ENCODE measurements at places on chromosomes 11 and 22. TPM values are rescaled to one million over a fixed set of nuclear protein-coding genes. Genes with fewer than 3 reads are reported as not detected.

- no peak for DNase-seq
Observed at GRCh38 chr11:831118-831864, 1.5 kb upstream of the CD151 start.

- DNase-seq = no peak
Observed at GRCh38 chr11:111759778-111760407, 6.3 kb downstream of the PPP2R1B start.

Gene TRIM48
- total RNA-seq = not detected

DNA sequence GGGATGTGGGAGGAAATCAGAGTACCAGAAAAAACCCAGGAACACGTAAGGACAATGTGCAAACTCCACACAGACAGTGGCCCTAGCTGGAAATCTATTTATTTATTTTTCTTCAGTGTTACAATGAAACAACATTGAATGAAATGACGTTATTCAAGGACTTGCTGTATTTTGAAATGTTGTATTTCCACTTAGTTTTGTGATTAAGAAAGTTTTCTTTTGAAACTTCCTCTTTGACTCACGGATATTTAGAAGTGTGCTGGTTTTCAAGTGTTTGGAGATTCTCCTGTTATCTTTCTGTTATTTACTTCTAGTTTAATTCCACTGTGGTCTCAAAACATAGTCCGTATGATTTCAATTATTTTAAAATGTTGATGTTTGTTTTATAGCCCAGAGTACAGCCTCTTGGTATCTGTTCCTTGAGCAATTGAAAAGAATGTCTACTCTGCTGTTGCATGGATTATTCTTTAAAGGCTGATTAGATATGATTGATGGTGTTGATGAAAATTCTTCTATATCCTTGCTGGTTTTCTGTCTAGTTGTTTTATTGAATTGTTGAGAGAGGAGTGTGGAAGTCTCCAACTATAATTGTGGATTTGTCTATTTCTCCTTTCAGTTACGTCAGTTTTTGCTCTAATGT is 141.0 kb downstream of the ARHGAP20 start:
- no peak for DNase-seq

- DNase-seq = no peak
Observed at GRCh38 chr11:6611963-6612212, 128 bp downstream of the TAF10 start.

GRCh38 chr11:73325036-73325981 is 17.2 kb downstream of the ARHGEF17 start:
- no peak for DNase-seq

Gene ANO5
- 6.7 TPM for total RNA-seq

DNA sequence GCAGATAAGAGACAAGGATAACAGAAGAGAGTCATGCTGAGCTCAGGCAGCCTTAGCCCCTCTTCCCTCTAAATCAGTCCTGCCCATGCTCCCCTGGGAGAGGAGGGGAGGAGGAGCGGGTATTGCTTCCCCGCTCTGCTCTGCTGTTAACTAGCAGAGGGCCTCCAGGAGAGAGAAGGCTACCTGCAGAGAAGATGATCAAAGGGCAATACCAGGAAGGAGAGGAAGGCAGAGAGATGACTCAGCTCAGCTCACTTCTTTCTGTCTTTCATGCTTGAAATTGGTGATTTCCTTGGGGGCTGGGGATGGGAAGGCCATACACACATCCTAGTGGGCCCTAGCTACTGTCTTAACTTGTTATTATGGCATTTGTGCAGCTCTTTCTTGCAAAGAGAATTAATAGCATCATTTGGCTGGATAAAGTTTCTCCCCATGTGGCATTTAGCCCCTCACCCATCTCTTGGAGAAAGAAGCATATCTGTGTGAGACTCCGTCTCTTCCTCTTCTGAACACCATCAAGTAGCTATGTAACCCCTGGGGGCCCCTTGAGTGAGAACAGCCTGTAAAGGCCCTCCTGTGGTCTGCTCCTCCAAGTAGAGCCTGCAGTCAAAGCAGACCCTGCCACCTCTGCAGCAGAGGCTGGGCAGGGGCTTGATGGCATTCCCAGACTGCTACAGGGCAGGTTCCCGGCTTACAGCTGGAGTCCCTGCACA is 33.4 kb upstream of the AMOTL1 start:
- peak; percentile 28 for DNase-seq

Gene FAM180B
- not detected for total RNA-seq

DNA sequence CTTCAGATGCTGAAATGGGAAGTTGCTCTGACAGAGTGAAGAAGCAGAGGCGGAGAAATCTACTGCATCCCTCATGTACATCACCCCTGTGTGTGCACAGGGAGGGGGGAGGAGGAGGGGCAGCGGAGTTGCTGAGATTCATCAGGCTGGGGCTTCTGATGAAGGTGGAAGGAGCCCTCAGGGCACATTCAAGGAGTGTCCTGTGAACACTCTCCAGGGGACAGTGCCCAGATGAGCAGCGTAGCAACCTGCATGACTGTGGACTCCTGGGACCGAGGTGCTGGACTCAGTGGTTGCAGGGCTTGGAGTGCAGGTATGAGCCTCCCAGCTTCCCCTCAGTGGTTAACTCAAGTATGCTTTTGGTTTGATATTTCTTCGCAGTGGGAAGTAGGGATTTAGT is 257.8 kb upstream of the B3GAT1 start:
- DNase-seq = no peak

- DNase-seq = peak; percentile 83
Observed at GRCh38 chr11:67288452-67289225, 464 bp upstream of the ANKRD13D start.

DNA sequence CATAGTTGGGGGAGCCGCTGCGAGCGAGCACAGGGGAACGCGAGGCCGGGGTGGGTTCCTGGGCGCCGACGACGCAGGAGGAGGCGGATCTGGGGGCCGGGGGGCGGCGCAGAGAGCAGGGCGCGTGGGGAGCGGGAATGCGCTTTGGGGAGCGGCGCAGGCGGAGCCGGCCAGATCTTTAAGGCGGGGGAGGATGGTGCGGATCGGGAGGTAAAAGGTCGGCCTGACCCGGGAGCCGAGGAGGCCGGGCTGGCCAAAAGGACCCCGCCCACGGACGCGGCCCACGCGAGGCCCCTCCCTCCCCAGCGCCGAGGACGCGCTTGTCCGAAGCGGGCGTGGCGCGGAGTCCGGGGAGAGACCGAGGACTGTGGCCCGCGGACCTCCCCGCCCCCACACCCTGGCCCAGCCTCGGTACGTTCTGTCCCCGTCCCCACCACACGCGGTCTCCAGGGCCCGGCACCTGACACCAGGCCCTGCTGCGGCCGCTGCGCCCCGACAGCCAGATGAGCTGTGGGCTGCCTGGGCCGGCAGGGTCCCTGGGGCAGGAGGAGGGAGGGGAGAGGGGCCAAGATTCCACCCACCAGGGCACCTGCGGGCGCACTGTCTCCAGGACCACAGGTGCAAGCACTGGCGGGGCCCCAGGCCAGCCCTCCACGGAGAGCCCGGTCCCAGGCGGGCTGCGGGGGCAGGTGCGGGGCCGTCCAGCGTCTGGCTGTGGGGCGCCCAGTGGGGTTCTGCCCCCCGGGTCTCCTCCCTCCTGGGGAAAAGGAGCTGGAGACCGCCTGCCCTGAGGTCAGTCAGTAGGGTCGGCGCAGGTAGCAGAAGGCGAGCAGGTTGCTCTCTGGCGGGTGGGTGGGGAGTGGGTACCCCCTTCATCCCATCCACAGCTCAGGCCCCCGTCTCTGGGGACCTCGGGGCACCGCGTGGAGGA is 10.9 kb downstream of the PIM3 start:
- peak; percentile 44 for DNase-seq

GRCh38 chr22:46049726-46050450 is 72.9 kb upstream of the WNT7B start:
- DNase-seq = peak; percentile 4

DNA sequence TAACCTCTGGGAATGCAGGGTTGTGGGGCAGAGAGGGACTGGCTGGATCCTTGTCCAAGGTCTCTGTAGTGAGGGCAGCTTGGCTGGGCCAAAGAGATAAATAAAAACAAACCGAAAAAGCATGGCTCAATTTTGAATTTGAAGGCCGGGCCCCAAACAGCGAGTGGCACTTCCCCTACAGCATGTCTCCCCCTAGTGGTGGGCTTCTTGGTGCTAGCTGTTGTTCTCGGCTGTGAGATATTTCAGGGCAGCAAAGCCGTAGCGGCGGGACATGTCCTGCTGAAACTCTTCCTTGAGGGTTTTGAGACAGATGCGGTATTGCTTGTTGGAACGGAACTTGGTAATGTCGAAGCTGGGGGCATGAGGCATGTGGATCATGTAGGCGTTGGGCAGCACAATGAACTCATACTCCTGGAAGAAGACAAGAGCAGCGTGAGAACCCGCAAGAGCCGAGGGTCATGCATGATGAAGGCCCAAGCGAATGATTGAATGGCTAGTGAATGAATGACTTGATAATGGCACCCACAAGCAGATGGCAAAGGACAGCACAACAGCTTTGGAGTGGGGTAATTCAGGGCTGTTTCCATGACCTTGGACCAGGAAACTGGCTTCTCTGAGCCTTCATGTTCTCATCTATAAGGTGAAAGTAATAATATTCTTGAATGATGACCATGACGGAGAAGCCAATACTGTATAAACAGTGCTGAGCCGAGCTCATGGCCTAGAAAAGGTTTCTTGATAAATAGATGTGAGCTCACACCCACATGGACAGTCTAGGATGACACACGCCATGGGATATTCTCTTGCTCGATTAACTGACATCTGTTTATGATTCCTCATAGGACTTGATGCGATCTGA is 216.3 kb upstream of the SYN3 start:
- DNase-seq = peak; percentile 73

Gene USP35
- total RNA-seq = 9.1 TPM

DNA sequence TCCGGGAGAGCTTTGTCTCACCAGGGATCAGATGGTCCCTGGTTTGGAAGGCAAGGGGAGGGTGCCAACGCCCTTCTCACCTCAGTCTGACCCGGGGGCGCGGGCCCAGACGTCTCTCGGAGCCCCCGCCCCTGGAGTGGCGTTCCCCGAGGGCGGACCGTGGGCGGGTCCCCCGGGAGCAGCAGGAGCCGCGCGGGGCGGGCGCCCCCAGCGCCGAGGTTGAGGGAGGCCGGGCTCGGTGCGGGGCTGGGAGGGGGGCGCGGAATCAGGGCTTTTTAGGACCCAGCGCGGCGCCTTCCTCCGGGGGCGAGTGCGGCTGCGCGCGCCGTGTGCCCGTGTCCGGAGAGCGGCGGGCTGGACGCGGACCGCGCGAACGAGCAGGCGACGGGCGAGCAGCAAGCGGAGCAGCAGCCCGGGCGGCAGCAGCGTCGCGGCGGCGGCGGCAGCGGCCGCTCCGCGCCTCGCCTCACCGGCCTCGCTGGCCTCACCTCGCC is at the start of gene KCNC1:
Gene KCNC1, plus strand, starts transcription at position 364 of the 494 bp plus-strand sequence. CDS start 1,222 bp downstream, outside the sequence.
- DNase-seq = peak; percentile 62

- peak; percentile 21 for DNase-seq
Observed at GRCh38 chr22:37638391-37639069, 939 bp upstream of the SH3BP1 start.

Gene UVRAG
- 12.3 TPM for total RNA-seq

- no peak for DNase-seq
Observed at GRCh38 chr11:83025267-83025704, 46.4 kb downstream of the RAB30 start.

GRCh38 chr11:27233654-27234042 is 129.4 kb downstream of the CCDC34 start:
- DNase-seq = no peak

- DNase-seq = no peak
Observed at GRCh38 chr11:100328626-100329340, 358.3 kb upstream of the ARHGAP42 start.

DNA sequence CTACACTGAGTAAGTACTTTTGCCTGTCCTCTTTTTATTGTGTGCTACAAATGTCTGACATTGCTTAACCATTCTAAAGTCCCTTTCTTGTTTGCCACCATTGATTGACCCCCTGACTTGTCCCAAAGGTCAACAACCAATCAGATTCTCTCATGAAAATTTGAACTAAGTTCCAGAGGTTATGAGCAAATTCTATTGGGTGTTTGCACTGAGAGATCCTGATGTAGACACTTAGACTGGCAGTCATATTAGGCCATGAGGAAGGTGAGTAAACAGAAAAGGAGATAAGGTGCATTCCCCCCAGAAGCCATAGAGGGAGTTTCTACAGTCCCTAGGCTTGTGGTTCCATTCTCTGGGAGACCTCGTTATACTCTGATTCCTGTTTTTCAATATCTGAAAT is 101.3 kb upstream of the E2F8 start:
- no peak for DNase-seq

Gene ZP1
- total RNA-seq = not detected

DNA sequence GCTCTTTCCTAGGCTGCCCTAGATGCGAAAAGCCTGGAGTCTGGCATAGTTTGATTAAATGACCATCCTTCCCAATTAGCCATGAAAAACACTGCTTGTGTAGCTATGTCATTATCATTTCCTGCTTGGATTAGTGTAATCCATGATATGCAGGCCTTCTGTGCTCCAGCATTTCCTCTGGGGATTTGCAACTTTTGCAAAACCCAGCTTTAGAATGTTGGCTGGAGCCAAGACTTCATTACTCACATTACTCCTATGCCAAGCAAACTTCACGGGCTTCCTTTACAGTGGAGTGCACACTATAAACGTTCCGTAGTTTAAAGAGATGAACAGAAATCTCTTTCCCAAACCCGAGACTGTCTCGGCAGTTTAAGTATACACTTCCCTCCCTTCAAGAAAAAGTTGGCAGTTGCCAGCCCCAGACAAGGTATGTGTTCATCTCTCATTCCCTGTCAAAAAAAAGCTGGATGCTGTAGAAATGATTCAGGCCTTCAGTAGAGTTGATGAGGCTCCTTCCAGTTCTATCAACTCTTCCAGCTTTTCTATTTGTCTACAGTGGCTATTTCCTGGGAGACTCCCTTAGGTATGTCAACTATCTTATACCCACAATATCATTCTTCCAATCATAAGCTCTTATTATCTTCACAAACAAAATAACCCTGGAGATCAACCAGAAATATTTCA is 180.0 kb downstream of the MAML2 start:
- DNase-seq = no peak

Gene CBX6
- total RNA-seq = 27.0 TPM

Gene F2
- 0.73 TPM for total RNA-seq

- DNase-seq = no peak
Observed at GRCh38 chr11:44645827-44646226, 80.4 kb downstream of the CD82 start.

GRCh38 chr22:49583341-49583740 is 244.3 kb downstream of the BRD1 start:
- DNase-seq = no peak

DNA sequence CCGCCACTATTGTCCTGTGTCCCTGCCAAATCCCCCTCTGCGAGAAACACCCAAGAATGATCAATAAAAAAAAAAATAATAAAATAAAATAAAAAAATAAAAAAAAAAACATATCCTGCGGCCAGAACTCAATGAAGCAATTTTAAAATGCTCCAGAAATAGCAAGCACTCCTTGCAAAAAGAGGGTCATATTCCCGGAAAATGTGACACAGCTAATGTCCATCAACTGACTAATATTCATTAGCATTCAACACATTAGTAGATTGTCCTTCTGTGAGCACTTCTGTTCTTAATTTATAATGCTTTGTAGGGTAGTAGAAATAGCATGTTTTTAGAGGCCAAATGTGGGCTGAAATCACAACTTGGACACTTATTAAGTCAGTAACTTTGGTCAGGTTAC is 252.3 kb upstream of the SESN3 start:
- DNase-seq = no peak

Gene ART1
- total RNA-seq = not detected

GRCh38 chr11:45917286-45917622 is 423 bp downstream of the PEX16 start:
- no peak for DNase-seq

- no peak for DNase-seq
Observed at GRCh38 chr11:57387289-57388030, 3.0 kb downstream of the PRG2 start.

Gene CCND1
- 224 TPM for total RNA-seq

Gene SAA4
- total RNA-seq = 0.50 TPM

Gene SORL1
- 78.1 TPM for total RNA-seq

Gene GSTT4
- not detected for total RNA-seq

- DNase-seq = no peak
Observed at GRCh38 chr11:112364962-112365481, 104.4 kb upstream of the PLET1 start.

Measured in WTC11 (cell line).